Mesenteric fat pad (tissue), 1 donor: ENCODE measurements at places on chromosomes 1 and 21. TPM values are rescaled to one million over a fixed set of nuclear protein-coding genes. Genes with fewer than 3 reads are reported as not detected.

Gene KRTAP11-1
- not detected for total RNA-seq

Gene MANEAL
- total RNA-seq, result 1.5 TPM

Gene RHCE
- total RNA-seq, result not detected

Gene FPGT
- 16.3 TPM for total RNA-seq

Gene PRKAA2
- total RNA-seq, result 1.4 TPM

Gene FNDC5
- 0.96 TPM for total RNA-seq

Gene OR2L8
- not detected for total RNA-seq
